Left renal cortex interstitium (tissue), 4 donors: ENCODE measurements at places on chromosomes 13 and 19.

- no peak for DNase-seq
Observed at GRCh38 chr13:50484472-50485113, 358.9 kb downstream of the DLEU7 start.

DNA sequence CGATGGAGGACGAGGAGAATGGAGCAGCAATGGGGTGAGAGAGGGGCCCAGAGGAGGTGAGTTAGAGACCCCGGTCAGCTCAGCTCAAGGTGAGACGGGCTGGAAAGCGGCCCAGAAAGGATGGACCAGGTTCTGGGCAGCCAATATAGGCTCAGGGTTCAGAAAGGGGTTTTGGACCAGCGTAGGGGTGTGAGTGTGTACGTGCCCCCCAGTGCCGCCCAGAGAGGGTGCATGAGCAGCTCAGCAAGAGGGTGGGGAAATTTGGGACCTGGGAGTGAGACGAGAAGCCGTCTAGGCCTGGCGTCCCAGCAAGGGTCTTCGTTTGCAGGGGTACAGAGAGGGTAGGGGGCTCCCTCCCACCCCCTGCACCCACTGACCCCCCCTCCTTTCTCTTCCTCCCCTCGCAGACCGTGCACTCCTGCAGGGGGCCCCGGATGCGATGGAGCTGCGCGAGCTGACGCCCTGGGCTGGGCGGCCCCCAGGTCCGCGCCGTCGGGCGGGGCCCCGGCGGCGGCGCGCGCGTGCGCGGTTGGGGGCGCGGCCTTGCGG lies 12.1 kb downstream of the FUT6 start:
- DNase-seq: no peak

- no peak for DNase-seq
Observed at GRCh38 chr19:31639306-31639705, 290.1 kb upstream of the TSHZ3 start.

GRCh38 chr13:99819967-99820366 lies 151.6 kb downstream of the ZIC5 start:
- DNase-seq: no peak

GRCh38 chr19:35365303-35365702 lies 5.6 kb upstream of the GPR42 start:
- no peak for DNase-seq

DNA sequence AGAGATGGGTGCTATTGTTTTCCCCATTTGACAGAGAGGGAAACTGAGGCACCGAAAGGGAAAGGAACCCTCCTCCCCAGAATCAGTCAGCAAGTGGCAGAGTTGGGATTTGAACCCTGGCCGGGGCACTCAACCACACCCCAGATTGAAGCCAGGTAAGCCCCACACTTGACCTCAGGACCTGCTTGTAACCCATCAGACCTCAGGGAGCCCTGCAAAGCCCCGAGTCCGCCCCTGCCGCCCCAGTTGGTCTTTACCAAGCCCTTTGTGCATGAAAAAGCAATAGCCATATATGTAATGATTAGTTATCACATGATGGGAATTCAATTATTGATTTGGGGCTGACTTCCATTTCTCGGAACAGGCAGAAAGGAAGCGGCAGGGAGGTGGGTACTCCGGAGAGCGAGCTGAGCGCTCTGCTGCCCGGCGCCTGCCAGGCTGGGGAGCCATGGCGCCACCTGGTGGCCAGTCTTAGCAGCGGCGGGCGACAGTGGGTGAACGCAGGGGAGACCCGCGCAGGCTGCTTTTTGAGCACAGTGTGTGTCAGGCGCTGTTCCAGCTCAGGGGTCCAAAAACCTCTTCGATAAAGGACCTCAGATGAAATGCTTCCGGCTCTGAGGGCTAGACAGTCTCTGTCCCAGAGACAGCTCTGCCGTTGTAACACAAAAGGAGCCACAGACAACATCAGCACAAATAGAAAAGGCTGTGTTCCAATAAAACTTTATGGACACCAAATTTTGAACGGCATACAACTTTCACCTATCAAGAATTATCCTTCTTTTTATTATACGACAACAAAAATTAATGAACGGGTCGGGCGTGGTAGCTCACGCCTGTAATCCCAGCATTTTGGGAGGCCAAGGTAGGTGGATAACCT lies 82.9 kb upstream of the CACNA1A start:
- DNase-seq: peak; percentile 18

- DNase-seq: no peak
Observed at GRCh38 chr13:31675440-31675953, 63.8 kb upstream of the RXFP2 start.

DNA sequence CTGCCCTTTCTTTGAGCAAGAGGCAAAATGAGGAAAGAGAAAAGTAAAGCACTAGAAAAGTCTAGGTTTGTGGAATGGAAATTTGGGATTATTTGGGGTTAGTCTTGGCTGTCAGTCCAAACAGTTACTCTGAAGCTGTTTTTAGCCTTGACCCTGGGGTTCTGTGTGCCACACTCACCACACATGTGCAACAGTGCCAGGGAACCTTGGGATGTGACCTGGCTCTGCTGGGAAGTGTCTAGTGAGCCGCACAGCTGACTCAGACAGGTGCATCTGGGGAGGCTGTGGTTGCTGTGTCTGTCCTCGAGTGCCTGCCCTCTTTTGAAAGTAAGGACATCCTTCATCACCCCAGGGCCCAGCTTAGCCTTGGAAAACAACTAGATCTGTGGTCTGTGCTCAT lies 15.8 kb downstream of the MICOS13 start:
- DNase-seq: no peak

- DNase-seq: no peak
Observed at GRCh38 chr19:7916103-7916954, 1.7 kb downstream of the TGFBR3L start.

GRCh38 chr13:33445024-33445423 lies 159.5 kb upstream of the STARD13 start:
- DNase-seq: no peak

- no peak for DNase-seq
Observed at GRCh38 chr13:27259831-27260230, 8.5 kb downstream of the RPL21 start.

DNA sequence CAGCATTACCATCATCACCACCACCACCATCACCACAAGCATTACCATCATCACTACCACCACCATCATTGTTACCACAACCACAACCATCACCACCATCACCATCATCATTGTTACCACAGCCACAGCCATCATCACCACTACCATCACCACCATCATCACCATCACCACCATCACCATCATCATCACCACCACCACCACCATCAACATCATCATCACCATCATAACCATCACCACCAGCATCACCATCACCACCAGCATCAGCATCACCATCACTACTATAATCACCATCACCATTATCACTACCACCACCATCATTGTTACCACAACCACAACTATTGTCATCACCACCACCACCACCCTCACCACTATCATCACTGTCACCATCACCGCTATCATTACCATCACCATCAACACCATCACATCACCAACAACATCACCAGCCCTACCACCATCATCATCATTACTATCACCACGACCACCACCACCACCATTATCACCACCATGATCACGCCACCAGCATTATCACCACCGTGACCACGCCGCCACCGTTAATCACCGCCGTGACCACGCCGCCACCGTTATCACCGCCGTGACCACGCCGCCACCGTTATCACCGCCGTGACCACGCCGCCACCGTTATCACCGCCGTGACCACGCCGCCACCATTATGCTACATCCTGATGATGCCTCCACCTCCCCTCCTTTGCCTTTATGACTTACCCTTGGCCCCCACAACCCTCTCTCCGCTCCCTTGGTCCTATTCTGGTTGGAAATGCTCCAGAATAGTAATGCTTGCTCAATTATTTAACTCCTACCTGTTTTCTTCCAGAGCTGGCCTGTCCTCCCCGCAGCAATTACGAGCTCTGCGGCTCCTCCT lies 10.0 kb upstream of the FXYD3 start:
- DNase-seq: no peak

DNA sequence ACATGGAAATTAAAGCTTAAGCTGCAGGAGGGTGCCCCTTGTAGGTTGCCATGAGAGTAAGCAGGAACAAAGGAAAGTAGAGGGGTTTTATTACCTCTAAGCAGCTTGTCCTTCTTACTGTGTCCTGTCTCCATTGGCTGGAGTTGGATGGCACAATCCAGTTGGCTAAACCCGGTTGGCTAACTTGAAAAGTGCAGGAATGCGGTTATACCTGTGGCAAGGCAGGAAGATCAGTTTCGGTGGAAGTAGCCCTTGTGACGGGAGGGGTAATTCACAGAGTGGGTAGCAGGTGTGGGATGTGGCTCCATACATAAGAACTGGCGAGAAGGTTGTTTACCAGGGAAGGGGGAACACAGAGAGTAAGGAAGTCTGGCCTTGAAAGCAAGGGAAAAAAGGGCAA lies 3.2 kb downstream of the ZNF726 start:
- DNase-seq: no peak

GRCh38 chr19:12667731-12668302 lies 1.2 kb downstream of the WDR83 start:
- DNase-seq: no peak

DNA sequence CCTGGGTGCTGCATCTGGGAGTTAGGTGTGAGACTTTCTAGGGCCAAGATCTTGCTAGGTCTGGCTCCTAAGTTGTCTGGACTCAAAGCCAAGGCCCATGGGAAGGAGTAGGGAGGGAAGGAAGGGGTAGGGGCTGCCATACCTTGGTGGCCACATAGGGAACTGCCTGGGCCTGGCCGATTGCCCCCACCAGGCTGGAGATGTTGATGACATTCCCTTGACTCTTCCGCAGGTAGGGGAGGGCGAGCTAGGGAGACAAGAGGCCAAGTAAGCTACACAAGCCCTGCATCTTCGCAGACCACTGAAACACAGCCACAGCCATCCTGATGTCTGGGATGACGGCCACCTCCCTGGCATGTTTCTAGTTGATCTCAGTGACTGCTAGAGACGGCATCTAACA lies 4.1 kb upstream of the BCAT2 start:
- DNase-seq: no peak

DNA sequence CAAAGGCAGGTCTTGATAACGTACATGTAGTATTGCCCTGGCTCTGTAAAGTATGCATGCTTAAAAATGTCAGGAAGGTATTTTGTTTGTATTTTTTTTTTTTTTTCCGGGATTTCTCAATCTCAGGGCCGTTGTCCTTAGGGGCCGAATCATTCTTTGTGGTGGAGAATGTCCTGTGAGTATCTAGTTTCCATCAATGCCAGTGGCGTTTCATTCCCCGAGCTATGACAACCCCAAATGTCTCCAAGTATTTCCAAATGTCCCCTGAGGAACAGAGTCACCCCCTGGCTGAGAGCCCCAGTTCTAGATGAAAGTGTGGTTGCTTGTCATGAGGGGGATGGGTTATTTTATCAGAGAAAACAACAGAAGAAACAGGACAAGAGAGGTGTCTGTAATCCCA lies 68.7 kb downstream of the ACSBG2 start:
- DNase-seq: no peak
